Purkinje cell (primary cell): ENCODE measurements at places on chromosomes 4 and X. TPM values are rescaled to one million over a fixed set of nuclear protein-coding genes. Genes with fewer than 3 reads are reported as not detected.

Gene HPGD
- 0.28 and 1.7 TPM in 2 replicates for polyA plus RNA-seq

Gene NLGN4X
- 16.9 and 19.6 TPM in 2 replicates for polyA plus RNA-seq

Gene BMX
- polyA plus RNA-seq: not detected in 2 replicates

Gene BGN
- polyA plus RNA-seq: 0.10 TPM in 1 of 2 replicates, not detected in the other

Gene NUP62CL
- 2.2 and 3.8 TPM in 2 replicates for polyA plus RNA-seq

Gene NIPAL1
- 0.50 and 0.80 TPM in 2 replicates for polyA plus RNA-seq

Gene WAS
- not detected in 2 replicates for polyA plus RNA-seq

Gene RHOXF1
- 1.8 TPM in 1 of 2 replicates, not detected in the other for polyA plus RNA-seq

Gene AR
- 3.1 and 4.4 TPM in 2 replicates for polyA plus RNA-seq

Gene ZAR1
- polyA plus RNA-seq: not detected in 2 replicates

Gene HDAC8
- 22.1 and 29.0 TPM in 2 replicates for polyA plus RNA-seq

Gene CT45A5
- polyA plus RNA-seq: 0.94 TPM in 1 of 2 replicates, not detected in the other

Gene UCP1
- not detected in 2 replicates for polyA plus RNA-seq

Gene CT45A3
- not detected in 2 replicates for polyA plus RNA-seq

Gene SLITRK4
- 0.36 and 12.7 TPM in 2 replicates for polyA plus RNA-seq

Gene ANXA10
- polyA plus RNA-seq: not detected in 2 replicates

Gene TCEAL4
- 292 and 303 TPM in 2 replicates for polyA plus RNA-seq

Gene GPR119
- not detected in 2 replicates for polyA plus RNA-seq

Gene NUDT11
- 6.3 and 17.3 TPM in 2 replicates for polyA plus RNA-seq

Gene COL25A1
- polyA plus RNA-seq: 1.0 and 1.5 TPM in 2 replicates

Gene BCOR
- polyA plus RNA-seq: 2.7 and 3.0 TPM in 2 replicates

Gene F8A1
- polyA plus RNA-seq: 8.1 TPM in 1 of 2 replicates, not detected in the other

Gene NPNT
- 0.55 TPM in 1 of 2 replicates, not detected in the other for polyA plus RNA-seq

Gene SLIT2
- polyA plus RNA-seq: 7.4 and 10.6 TPM in 2 replicates

Gene INTS6L
- polyA plus RNA-seq: 4.0 and 8.4 TPM in 2 replicates

Gene MBNL3
- polyA plus RNA-seq: 0.22 and 0.46 TPM in 2 replicates

Gene MAGEC1
- not detected in 2 replicates for polyA plus RNA-seq

Gene PHEX
- 0.06 TPM in 1 of 2 replicates, not detected in the other for polyA plus RNA-seq

Gene RXFP1
- 10.5 TPM in 1 of 2 replicates, not detected in the other for polyA plus RNA-seq

Gene MAGEA11
- not detected in 2 replicates for polyA plus RNA-seq
